GM19239 (cell line): ENCODE measurements at places on chromosomes 2 and 18.

- DNase-seq: no peak
These were observed 101.4 kb downstream of the PTRHD1 start for GRCh38 chr2:24691806-24692205.

- no peak for DNase-seq
These were observed 111.0 kb downstream of the BCL2L11 start for GRCh38 chr2:111231532-111232252.

DNA sequence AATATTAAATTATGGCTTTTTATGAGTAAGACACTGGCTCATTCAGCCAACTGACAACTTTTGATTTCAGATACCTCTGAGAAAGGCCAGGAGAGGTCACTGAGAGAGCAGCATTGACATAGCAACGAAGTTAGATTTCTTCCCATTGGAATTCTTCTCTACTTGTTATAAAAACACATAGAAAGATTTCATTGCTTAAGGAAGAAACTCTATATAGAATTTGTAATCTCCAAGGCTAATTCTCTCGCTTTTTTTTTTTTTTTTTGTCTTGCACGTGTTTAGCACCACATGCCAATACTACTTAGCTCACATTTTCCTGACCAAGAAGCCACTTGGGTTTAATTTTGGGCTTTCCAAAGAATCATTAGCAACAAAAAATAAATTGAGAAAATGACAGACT lies 233.7 kb downstream of the CALCRL start:
- DNase-seq: no peak

DNA sequence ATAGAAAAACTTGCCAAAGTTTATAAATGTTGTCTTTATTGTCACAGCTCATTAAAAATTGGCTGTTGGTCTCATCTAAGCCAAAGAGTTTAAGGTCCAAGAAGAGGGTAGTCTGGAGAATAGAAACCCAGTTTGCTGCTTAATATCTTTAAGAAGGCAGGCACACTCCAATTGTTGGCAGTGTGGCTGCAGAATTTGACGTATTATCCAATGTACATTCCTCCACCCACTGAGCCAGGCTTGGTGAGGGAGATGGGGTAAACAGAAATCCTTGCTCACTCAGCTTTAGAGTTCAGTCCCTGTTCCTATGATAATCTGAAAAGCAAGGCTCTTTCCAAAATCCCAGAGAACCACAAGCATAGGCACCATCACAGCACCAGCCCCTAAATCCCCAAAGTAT lies 10.7 kb upstream of the ADD2 start:
- DNase-seq: no peak

DNA sequence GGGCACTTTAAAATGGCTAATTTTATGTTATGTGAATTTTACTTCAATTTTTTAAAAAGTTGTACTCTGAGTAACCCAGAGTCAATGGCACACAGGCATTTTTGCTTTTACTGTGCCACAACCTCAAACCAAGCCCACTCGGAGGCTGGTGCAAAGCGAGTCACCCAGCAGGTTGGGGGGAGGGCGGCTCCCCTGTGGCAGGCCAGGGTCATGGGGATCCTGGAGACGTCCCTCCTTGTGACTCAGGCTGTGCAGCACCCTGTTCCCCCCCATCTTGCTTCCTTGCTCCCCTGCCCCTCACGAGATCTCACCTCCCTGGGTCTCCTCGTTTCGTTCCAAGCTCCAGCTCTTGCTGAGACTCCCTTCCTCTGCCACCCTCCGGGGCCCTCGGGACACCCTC lies 58.6 kb downstream of the POMC start:
- DNase-seq: no peak

DNA sequence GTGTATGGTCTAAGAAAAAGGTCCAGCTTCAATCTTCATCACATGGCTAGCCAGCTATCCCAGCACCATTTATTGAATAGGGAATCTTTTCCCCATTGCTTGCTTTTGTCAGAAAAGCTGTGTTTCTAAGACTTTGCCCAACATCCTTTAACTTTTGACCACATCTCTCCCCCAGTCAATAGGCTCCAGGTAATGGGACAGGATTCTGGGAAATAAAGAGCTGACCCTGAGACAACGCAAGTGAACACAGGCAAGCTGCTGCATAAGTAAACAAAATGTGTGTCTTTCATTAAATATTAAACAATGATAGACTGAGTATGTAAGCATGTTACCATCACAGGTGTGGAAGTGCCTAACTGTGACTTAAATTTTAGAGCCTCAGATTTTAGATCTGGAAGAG lies 23.0 kb downstream of the FAM110C start:
- DNase-seq: no peak

GRCh38 chr2:119983108-119983507 lies 29.8 kb upstream of the EPB41L5 start:
- no peak for DNase-seq

DNA sequence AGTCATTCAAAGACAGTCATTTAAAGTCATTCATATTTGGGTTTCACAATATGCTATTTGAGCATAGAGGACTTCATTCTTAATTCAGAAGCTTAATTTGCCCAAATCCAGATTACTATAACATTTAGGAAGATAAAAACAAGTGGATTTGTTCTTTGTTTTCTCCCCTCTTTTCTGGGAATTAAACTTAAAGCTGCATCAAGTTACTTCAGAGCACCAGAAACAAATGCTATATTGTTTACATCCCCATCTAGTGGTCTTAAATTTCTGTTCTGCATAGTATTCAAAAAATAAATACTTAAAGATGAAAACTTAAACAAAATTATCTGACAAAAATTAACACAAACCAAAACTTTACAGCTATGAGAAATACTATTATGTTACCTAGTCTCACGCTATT lies 34.7 kb upstream of the MARCHF7 start:
- no peak for DNase-seq

DNA sequence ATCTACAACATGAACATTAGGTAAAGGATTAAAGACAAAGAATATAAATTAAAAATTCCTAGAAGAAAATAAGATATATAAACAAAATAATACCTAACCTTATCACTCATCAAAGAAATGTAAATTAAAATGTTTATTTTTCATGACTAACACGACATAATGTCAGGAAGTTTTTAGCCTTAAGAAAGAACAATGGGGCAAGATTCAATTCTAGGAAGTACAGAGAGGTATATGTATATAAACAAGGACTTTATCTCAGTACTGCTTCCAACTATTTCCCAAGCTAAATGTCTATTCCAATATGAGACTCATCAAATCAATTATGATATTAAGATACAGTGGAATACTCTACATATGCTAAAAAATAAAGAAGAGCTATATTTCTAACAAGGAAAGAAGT lies 44.1 kb downstream of the TTC21B start:
- no peak for DNase-seq

DNA sequence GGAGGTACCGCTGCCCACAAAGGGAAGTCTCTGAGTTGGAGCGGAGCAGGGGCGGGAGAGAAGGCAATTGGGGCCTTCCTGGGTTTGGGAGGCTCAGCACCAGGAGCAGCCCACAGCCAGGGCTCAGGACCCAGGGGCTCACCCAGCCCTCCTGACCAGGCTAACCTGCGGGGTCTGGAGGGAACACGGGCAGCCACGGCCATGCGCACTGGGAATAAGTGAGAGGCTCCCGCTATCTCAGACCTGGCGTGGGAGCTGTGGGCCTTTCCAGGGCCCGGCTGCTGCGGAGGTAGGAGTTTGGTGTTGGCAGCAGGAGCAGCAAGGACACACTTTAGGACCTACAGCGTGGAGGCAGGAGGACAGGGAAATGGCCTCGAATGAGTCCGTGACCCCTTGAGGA lies 69.0 kb downstream of the RRM2 start:
- no peak for DNase-seq

DNA sequence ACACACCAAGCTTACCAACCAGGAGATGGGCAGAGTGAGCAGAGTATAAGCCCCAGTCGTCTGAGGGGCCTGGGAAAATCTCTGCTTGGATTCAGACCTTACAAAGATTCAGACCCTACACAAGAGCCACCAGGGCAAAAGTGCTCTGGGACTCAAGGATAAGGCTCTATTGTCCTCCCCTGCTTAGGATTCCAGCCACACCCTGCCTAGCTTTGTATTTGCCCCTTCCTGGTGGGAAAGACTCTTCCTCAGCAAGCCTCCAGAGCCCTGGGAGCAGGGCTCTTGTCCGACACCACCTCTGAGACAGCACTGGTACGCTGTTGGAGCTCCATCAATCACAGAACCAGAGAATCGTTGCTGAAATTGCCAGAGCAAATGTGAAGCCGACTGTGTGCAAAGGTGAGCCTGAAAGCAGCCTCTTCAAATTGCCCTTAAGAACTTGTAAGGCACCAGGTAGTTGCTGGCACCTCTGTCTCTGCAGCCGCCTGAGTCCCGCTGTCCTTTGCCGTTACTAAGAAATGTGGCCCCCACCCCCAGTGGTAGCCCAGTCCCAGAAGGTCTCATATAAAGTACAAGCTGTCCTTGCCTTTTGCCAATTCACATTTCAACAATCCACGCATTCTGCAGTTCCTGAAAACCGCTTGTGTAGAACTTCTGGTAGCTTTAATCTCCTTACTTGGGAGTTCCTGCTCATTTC lies 148.7 kb downstream of the CTIF start:
- DNase-seq: no peak

DNA sequence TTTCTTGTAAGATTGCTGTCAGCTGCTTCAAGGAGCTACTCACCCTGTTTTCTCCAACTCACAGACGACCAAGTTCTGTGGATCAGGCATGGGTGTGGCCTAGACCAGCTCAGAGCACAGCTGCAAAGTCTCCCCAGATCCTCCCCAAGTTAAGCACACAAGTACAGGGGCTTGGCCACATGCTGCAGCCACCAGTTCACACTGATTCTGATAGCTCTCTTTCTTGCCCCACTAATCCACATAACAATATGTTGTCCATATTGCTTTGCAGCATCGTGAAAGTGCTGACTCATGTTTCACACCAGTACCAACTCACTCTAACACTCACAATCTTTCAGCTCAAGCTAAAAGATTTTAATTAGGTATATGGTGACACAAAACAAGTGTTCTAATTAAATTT lies 437.0 kb downstream of the PARD3B start:
- no peak for DNase-seq

DNA sequence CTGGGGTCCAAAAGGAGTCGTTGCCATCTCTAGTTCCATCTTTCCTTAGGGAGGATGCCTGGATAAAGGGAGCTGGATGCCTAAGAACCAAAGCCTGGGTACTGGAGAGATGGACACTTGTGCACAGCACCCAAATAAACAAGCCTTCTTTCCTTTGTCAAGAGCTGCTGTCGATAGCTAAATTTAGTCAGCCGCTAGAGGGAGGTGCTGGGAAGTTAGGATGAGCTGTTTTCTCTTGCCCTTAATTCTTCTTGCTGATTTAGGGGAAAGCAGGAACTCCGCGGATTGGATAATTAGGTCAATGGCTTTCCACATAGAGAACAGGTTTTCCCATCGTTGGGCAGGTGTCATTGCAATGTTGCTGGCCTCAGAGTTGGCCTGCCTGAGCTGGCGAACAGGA lies 30.9 kb upstream of the SERPINB12 start:
- no peak for DNase-seq

DNA sequence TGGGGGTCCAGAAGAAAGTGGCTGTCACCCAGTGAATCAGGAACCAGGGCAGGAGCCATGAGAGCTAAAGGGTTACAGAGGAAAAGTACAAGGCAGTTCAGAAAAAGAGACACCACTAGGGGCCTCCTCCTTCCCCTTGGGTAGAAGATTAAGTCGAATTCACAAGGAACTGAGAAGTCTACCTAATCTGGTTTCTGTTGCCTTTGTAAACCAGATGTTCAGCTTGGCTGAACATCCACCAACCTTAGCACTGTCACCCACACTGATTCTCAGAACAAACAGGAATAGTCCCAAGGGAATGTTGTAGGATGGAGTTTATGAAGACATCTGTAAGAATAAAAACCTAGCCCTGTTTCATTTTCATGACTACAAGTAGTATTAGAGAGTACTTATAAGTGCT lies 90.4 kb upstream of the NOSTRIN start:
- DNase-seq: peak; percentile 59

GRCh38 chr2:220465700-220466099 lies 838.3 kb downstream of the SLC4A3 start:
- no peak for DNase-seq

GRCh38 chr2:169362894-169363559 lies 693 bp upstream of the LRP2 start:
- no peak for DNase-seq

- DNase-seq: no peak
These were observed 1.5 kb upstream of the TTC39C start for GRCh38 chr18:24013051-24013450.

DNA sequence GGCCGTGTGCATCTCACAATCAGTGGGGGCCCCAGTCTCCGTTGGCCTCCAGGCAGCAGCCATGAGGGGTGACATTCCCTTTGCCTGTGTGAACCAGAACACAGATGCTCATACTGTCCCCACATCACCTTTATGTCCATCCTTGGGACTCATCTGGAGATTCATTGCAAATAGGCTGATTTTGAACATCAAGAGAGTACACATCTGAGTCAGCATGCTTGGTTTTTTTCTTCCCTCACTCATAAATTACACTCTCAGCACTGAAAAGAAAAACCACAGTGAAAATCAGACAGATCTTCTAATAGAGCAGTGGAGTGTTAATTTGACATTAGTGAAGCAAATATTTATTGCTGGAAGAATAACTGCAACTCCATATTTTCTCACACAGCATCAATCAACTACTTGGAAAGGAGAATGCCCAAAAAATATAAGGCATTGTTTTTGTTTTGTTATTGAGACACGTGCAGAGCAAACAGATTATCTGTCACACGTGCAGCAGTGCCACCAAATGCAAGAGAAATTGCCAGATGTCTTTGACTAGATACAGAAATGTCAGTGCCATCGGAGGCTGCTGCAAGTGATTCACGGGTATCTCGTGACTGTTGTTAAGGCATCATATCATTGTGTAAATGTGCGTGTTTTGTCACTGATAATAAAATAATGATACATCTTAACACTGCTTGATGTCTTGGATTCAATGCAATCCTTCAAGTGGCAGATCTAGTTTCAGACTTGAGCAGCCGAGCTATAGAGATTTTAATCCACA lies 10.9 kb downstream of the APCDD1 start:
- no peak for DNase-seq

DNA sequence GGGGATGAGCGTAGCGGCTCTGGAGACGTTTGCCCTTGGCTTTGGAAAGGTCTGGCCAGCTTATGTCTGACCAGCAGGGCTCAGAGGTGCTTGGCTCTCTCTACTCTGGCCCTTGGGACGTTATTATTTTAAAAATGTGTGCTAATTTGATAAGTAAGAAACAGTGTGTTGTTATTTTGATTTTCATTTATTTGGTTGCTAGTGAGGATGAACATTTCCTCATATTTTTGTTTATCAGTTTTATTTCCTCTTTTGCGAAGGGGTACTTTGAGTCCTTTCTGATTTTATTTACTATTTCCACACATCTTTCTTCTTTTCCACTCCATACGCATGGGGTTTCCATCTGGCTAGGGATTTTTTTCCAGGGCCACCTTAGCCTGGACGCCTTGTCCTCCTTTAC lies 11.4 kb downstream of the CXCR4 start:
- DNase-seq: no peak

GRCh38 chr2:157296490-157296889 lies 29.1 kb downstream of the ERMN start:
- DNase-seq: no peak

GRCh38 chr2:241864168-241864849 lies 5.2 kb upstream of the RTP5 start:
- no peak for DNase-seq
